Stimulated activated CD4-positive, alpha-beta T cell treated with anti-CD3 and anti-CD28 coated beads, Interleukin-4, amount 100 ng/mL, for 48 hours (primary cell): ENCODE measurements at places on chromosomes 4 and X.
A peak's percentile ranks its signal among the peaks of the same experiment; 100 is the strongest.

- no peak for DNase-seq
Measured at GRCh38 chrX:68822641-68823410, 6.0 kb upstream of the EFNB1 start.

DNA sequence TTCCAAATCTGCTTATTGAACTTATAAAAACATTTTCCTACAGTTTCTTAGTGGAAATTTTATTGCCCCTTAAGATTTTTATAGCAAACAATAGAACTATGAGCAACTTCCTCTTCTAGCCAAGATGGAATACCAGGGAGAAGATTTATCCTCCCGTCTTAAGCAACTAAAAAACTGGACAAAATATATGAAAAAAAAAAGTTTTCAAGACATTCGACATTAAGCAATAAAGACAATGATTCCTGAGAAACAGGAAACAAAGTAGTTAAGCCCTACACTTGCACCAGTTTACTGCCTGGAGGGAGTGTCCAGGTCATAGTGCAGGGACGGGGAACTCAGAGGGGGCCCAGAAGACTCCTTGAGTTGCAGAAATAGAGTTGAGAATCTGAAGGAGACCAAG lies 516.1 kb upstream of the DIPK2B start:
- DNase-seq, result no peak

- DNase-seq, result no peak
Measured at GRCh38 chr4:99875071-99875470, 19.2 kb downstream of the LAMTOR3 start.

GRCh38 chr4:180850318-180850940 lies 1392.8 kb upstream of the TENM3 start:
- DNase-seq, result no peak

- peak; percentile 2 for DNase-seq
Measured at GRCh38 chrX:8783097-8783713, 18.0 kb downstream of the FAM9A start.

GRCh38 chr4:88734403-88734949 lies 36.8 kb upstream of the NAP1L5 start:
- no peak for DNase-seq

DNA sequence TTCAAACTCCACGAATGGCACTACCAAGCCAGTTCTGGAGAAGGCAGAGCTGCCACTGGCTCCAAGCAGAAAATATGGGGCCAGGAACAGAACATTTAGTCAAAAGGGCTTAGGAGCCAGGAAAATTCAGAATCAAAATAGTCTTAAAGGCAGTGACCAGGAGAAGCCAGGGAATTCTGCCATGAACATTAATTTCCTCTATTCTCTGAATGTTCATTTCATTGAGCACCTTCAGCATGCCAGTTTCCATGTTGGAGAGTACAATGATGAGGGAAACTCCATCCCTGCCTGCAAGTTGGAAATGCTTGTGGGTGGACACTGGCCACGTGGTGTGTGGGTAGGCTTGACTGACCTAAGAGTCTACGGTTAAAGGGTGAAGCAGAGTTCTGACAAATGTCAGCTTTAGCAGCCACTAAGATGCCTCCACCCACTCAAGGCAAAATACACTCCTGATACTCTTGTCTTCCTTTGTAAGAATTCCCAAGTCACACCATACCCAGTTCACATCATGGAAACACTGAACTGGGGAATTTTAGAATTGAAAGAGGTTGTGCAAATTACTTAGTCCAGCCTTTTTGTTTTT lies 190.1 kb upstream of the C1QTNF7 start:
- no peak for DNase-seq
